ENCODE measurements at places on chromosomes 7 and 10. TPM values are rescaled to one million over a fixed set of nuclear protein-coding genes. Genes with fewer than 3 reads are reported as not detected.

AMPH gene
- total RNA-seq, result 0.49 TPM

DRGX gene
- not detected for total RNA-seq

TDRD1 gene
- not detected for total RNA-seq

GPC2 gene
- total RNA-seq, result 4.4 TPM

ZSCAN21 gene
- total RNA-seq, result 12.8 TPM

PAX2 gene
- total RNA-seq, result 7.0 TPM

C1QL3 gene
- 0.13 TPM for total RNA-seq

DNAJC30 gene
- 7.2 TPM for total RNA-seq

ASCC1 gene
- 22.8 TPM for total RNA-seq

PTPRZ1 gene
- not detected for total RNA-seq

LEP gene
- not detected for total RNA-seq

PRKCQ gene
- total RNA-seq, result 0.65 TPM

PUS7 gene
- total RNA-seq, result 19.7 TPM

NPFFR1 gene
- total RNA-seq, result under 0.01 TPM
